ENCODE measurements at places on chromosomes 1 and 21. TPM values are rescaled to one million over a fixed set of nuclear protein-coding genes. Genes with fewer than 3 reads are reported as not detected.

Gene LCE1C
- total RNA-seq = not detected

Gene COL16A1
- total RNA-seq = 120 TPM

- no peaks in the 10 kb centered on the region for H3K27me3 ChIP-seq
- no peak overlapping the region for H3K27ac ChIP-seq
- H3K4me1 ChIP-seq = peaks cover 32% of the 10 kb centered on the region
- peak; percentile 74 for DNase-seq
- H3K36me3 ChIP-seq = no peaks in the 10 kb centered on the region
Observed at GRCh38 chr1:38026592-38027200, 14.2 kb downstream of the UTP11 start.

DNA sequence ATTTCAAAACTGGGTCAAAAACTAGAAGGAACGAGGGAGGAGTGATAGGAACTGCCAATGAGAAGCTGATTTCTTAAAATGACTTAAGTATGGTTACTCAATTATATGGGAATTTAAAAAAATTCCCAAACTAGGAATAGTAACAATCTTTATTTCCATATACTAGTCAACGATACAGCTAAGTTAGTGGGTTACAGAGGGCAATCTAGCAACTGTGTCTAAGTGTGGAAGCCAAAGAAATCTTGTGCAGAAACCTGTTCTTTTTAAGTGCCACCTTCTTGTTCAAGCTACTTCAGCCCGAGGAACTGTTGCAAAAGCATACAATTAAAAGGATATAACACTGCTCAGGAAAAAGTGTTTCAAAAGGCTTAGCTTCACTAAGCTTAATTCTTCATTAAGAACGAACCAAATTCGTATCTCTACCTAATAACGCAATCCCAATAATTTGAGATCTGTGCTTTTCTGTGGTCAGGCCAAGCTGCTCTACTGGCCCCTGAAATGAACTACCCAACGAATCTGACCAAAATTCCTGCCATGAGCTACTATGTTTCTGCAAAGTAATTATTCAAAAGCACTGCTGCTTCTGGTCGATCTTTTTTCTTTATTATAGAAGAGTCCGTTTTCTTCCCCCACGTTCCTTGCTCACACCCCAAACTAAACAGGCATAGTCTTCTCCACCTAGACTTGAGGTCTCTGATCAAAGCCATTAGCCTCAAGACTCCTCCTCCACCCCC is 1.8 kb downstream of the USP24 start:
- peak overlapping the region; percentile 93 for H3K4me3 ChIP-seq
- H3K36me3 ChIP-seq = no peaks in the 10 kb centered on the region
- no peaks in the 10 kb centered on the region for H3K27me3 ChIP-seq
- peak overlapping the region; percentile 59 for H3K27ac ChIP-seq
- DNase-seq = no peak

DNA sequence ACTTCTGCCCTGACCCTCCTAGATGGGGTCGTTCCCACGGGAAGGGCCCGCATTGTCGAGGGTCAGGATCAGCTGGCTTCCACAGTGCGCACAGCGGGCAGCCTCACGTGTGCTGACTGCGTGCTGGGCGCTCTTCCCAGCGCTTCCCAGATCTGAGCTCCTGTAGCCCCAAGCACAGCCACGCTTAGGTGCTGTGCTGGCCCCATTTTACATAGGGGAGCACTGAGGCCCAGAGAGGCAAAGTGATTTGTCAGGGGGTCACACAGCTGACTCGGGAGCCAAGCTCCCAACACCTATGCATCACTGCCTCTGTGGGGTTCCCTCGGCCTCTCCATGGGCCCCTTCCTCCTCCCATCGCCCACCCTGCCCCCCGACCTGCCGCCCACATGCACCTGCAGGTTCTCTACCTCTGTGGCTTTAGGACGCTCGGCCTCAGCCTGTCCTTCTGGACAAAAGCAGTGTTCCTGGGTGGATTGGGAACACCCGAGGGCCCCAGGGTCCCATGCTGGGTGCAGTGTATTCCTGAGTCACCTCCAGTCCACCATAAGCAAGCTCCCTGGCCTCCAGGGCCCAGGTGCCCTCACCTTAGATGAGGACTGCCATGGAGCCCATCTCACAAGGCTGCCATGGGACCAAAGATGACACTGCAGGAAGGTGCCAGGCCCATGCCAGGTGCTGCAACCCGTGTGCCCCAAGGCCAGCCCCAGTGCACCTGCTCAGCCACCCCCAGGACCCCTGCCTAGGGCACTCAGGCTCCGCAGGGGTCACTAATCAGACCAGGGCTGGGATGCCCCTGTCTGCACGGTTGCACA is 23.3 kb downstream of the TFF3 start:
- H3K4me3 ChIP-seq = no peak overlapping the region
- no peaks in the 10 kb centered on the region for H3K4me1 ChIP-seq
- DNase-seq = no peak
- no peaks in the 10 kb centered on the region for H3K27me3 ChIP-seq
- no peak overlapping the region for H3K27ac ChIP-seq

DNA sequence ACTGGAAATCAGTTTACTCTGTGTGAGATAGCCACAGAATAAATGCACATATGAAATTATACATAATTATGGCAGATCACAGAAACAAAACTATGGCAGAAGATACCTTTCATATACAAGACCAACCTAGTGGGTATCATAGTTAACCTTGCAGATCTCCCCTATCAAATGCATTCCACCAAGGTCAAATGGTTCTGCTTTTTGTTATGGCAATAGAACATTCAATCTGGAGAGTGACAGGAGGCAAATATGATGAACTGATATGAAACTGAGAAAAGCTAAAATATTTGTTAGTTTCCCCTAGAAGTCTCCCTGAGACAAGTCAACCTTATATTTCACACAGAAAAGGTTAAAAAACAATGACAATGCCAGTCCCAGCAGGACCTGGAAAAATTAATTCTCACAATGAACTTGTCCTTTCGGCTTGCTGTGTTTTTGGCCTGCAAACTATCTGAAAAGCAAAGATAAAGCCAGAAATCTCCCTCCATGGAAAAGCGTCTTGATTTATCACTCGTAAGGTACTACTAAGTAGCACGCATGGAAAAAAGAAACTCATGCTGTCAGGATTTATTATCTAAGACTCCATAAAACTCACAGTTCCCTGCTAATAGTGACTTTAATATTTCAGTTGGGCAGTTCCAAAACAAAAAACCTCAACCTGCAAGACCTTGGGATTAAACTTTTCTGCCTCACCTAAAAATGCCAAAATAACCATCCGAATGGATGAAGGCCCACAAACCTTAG is 174.3 kb downstream of the TGFBR3 start:
- H3K36me3 ChIP-seq = no peaks in the 10 kb centered on the region
- peaks cover 5% of the 10 kb centered on the region for H3K4me1 ChIP-seq
- no peak for DNase-seq
- no peak overlapping the region for H3K4me3 ChIP-seq
- no peak overlapping the region for H3K27ac ChIP-seq

- H3K36me3 ChIP-seq = no peaks in the 10 kb centered on the region
- no peak overlapping the region for H3K4me3 ChIP-seq
- H3K27ac ChIP-seq = no peak overlapping the region
- H3K27me3 ChIP-seq = no peaks in the 10 kb centered on the region
- no peak for DNase-seq
Observed at GRCh38 chr1:106768501-106768900, 288.0 kb upstream of the PRMT6 start.
